ENCODE measurements at places on chromosomes 3 and 15.

- no peak for DNase-seq
These were observed 4.5 kb downstream of the RPL22L1 start for GRCh38 chr3:170865209-170866094.

- DNase-seq = no peak
These were observed 35.5 kb downstream of the UBE2E2 start for GRCh38 chr3:23238578-23238977.

DNA sequence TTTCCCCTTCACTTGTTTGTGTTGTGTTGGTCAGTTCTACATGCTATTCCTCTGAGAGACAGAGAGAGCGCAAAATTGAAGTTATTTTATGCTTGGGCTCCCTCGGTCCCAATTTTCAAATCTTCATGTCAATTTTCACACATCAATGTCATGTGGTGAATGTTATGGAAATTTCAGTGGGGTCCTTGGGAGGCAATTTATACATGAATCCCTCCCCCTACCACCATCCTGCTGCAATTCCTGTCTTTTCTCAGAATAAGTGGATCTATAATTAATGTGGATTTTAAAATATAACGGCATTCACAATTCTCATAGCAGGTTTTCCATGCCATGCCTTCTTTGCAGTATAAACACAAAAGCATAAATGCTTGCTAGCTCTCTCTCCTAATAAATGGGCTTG lies 499.9 kb downstream of the MCTP2 start:
- no peak for DNase-seq

DNA sequence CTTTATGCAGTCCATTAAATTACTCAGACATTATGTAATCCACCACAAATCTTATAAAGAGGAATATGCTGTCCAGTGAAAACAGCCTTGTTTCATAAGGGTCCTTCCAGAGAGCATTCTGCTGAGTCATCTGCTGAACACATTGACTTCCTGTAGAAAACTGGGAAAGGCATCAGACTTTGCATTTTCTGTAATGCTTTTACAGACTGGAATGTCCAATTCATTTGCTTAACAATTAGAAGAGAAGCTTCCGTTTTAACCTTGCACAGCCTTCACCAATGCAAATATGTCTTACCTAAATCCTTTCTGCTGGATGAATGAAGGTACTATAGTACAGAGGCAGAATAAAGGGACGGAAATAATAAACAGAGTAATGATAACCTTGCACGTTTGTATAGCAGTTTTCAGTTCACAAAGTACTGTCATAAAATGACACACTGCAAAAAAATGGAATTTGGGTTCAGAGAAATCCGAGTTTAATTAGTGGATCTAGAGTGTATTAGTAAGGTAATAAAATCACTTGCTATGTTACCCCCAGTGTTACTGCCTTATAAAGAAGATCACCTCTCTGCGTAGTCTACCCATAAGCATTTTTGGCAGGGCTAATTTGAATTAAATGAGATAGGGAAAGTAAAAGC lies 301.5 kb downstream of the PYDC2 start:
- DNase-seq = no peak

- no peak for DNase-seq
These were observed 49.0 kb downstream of the SUCLG2 start for GRCh38 chr3:67605377-67605776.

- DNase-seq = no peak
These were observed 72.4 kb upstream of the BBX start for GRCh38 chr3:107450254-107450893.

DNA sequence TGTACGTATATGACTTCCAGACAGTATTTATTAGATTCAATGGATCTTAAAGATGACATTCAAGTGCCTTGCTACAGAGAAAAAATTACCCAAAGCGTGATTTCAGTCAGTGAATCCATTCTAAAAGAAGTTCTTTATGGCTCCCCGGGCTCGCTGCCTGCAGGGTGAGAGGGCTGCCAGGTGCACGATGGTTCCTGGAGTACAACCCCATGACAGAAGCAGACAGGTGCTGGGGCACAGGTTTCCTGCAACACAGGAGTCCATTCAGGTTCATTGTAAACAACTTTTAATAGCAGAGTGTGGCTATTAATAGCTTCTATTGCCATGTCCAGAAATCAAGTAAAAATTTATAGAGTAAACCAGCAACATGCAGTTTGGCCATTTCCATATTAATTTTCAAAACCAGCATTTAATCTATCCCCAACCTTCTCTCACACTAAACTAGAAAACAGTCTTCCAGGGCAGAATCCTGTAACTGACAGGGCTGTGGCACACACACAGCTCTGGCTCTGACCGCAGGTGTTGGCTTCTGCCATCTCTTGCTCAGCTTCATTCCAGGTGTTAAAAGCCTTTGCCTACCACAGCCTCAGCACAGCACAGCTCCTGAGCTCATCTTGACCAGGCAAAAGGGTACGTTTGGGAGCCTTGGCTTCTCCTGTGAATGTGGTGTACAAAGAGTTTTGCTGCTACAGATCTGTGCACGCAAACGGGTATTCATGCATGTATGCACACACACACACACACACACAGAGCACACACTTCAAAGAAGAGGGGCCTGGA lies 185.9 kb downstream of the MEX3B start:
- no peak for DNase-seq

DNA sequence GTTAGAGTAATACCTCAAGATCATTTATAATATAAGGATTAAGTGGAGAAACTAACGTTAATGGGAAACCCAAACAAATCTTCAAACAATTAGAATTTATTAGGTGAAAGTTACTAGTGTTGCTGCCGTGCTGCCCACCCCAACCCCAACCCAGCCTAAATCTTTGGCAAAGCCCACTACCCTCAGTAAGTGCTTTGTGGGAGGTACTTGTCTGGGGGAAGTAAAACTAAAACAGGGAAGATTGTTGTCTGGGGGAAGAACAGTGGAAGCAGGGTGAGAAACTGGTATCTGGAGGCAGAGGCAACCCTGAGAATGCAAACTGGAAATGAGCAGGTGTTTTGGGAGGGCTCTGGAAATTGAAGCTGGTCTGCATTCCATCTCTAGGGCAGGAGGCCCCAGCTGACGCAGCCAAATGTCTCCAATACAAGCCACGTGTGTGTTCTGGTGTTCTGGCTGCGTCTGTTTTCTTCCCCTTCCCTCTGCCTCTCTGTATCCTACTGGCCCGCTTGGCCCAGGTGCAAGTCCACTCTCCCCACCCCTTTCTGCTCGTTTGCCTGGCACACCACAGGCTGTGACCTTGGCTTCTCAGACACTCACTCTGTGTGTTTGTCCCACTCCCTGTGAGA lies 32.7 kb downstream of the FEM1B start:
- DNase-seq = no peak

DNA sequence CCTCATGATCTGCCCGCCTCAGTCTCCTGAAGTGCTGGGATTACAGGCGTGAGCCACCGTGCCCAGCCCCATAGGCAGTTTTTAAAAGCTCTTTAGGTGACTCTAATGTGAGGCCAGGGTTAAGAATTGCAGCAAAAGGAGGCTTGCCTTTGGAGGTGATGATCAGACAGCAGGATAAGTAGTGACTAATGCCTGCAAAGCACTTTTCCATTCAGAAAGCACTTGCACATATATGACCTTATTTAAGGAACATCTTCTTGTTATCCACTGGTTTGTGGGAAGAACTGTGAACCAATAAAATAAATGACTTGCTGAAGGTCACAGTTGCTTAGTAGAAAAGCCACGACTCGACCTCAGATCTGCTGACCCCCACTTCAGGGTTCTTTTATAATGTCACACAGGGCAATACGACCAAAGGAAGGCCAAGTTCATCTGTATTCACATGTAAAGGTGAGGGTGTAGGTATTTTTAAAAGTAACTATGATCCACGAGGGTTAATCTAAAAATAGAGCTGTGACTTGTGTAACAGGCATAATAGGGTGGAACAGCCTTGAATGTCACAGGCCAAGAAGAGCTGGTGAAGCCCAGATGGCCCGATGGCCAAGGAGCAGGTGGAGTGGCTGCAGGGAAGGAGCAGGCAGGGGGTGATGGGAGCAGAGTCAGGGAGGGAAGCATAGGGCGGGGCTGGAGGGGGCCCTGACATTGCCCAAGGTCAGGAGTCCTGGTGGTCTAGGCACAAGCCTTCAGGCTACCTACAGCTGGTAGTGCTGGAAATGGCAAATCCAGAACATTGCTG lies 24.4 kb downstream of the LARP6 start:
- DNase-seq = no peak

GRCh38 chr3:98890965-98891910 lies 10.3 kb downstream of the DCBLD2 start:
- no peak for DNase-seq

- DNase-seq = no peak
These were observed 4.8 kb upstream of the VILL start for GRCh38 chr3:37985637-37986320.

DNA sequence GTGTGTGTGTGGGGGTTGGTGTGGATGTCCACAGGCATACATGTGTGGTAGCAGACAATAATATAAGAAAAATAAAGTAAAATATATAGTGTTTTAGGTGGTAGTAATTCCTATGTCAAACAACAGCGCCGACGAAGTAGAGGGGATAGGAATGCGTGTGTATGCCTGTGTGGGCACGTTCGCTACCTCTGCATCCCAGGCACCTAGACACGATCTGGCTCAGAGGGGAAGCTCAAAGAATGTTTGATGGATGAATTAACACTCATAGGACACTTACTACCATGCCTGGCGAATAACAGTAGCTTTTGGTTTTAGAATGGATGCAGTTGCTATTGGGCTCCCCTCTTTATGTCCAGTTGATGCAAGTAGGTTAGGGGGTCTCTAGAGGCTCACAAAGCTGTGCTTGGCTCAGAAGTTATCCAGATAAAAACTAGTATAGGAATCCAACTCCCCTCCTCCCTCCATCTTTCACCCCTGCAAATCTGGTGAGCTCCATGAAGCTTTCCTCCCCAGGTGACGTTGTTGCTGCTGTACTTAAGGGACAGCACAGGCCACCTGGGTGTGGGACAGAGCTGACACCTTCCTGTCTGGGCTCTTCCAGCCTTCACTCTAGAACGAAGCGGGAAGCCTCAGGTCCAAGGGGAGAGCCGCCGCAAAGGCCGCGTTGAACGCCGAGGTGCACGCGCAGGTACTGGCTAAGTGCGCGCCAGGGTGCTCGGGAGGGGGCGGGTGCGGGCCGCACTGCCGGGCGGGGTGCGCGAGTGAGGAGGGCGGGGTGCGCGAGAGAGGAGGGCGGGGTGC lies 192.6 kb upstream of the LYSMD4 start:
- peak; percentile 77 for DNase-seq

DNA sequence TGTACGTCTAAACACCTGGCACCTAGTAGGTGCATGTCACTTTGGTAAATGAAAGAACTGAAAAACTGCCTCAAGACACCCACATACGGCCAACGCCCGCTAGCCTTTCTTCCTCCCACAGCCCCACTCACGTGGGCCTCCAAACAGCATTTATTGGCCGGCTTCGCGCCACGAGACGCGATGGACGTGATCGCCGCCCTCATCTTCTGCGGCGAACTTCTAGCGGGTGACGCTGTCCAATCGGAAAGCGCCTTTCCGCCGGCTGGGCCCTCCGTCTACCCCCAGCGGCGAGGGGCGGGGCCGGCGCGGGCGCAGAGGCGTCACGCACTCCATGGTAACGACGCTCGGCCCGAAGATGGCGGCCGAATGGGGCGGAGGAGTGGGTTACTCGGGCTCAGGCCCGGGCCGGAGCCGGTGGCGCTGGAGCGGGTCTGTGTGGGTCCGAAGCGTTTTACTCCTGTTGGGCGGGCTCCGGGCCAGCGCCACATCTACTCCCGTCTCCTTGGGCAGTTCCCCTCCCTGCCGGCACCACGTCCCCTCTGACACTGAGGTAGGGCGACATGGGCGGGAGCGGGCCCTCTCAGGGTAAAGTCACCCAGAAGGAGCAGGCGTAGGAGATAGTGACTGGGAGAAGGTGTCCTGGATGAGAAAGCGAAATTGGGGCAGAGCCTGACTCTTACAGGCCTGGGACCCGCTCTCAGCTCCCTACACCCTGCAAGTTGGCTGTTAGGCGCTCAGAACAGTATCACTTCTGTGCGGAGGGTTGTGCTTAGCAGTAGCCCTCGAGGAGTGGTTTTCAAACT lies at the start of gene LMLN:
LMLN (plus strand) TSS at position 327 of the 803 bp plus-strand sequence; CDS start at position 356, 29 bp downstream.
- peak; percentile 94 for DNase-seq

DNA sequence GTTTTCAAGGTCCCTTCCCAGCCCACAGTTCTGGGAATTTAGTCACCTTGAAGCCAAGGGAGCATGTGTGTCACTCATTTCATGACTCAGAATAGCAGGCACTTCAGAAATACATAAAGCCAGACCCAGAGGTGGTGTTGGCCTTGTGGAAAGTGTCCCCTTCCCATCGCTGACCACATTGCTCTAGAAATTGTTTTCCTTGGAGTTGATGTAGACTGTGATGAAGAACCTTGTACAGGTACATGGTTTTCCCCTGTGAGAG lies 158.8 kb downstream of the SLCO3A1 start:
- DNase-seq = no peak

DNA sequence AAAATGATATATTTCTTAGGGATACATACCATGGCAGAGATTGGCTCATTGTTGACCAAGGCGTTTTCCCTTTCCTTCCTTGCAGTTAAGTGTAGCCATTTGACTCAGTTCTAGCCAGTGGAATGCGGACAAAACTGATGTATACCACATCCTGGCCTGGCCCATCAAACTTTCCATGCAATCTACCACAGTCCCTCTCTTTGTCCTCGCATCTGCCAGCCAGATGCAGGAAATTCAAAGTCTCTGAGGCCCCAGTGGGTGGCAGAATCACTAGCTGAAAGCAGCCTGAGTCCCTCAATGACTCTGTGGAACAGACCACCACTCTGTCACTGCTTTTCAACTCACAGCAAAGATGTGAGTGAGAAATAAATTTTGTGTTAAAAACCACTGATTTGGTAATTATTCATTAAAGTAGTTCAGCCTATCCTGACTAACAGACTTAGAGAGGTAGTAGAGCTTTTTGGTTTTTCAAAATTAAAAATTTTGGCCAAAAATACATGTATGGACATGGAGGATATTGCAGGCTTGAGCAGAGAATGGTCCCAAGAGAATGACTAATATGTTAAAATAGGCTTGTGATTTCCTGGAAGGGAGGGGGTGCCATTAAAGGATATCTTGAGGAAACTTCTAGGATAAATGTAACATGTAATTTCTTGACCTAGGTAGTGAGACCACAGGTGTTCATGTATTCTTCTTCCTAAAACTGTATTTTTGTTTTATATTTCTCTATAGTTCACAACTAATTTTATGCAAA lies 10.9 kb downstream of the LRRFIP2 start:
- DNase-seq = no peak

- DNase-seq = no peak
These were observed 102.3 kb downstream of the MYRIP start for GRCh38 chr3:39911465-39912309.

All from activated CD8-positive, alpha-beta memory T cell treated with anti-CD3 and anti-CD28 coated beads, Interleukin-2, amount 50 U/mL, for 4 hours (primary cell).